Activated T-cell treated with anti-CD3 and anti-CD28 coated beads, Interleukin-2, amount 50 U/mL, for 4 hours (primary cell): ENCODE measurements at places on chromosomes 2 and 18.

DNA sequence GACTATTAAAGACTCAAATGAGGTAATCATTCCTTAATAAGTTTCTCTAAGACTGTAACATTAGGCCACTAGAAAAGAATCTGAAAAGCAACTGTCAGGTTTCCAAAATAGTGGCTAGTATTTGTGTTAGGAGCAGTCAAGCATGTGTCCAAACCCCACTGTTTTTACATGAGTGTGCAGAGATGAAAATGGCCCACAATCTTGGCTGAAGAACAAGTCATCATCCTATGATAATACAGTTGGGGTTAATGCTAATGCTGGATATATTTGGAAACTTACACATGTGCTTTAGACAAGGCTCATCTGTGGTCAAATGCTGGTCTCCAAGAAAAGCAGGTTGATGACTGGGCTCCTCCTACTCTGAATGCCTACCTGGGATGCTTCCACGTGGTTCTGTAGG, 73.6 kb downstream of the MAIP1 start:
- DNase-seq: no peak

- no peak for DNase-seq
Observed at GRCh38 chr2:235314371-235314930, 179.4 kb upstream of the AGAP1 start.

DNA sequence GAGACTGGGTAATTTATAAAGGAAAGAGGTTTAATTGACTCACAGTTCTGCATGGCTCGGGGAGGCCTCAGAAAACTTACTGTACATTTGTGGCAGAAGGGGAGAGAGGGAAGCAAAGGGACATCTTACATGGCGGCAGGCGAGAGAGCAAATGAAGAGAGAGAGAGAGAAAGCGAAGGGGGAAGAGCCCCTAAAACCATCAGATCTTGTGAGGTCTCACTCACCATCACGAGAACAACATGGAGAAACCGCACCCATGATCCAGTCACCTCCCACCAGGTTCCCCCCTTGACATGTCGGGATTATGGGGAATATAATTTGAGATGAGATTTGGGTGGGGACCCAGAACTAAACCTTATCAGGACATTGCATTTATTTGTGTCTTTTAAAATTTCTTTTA, 75.9 kb downstream of the ACSL3 start:
- no peak for DNase-seq

- no peak for DNase-seq
Observed at GRCh38 chr2:43332653-43333052, 106.2 kb upstream of the ZFP36L2 start.

DNA sequence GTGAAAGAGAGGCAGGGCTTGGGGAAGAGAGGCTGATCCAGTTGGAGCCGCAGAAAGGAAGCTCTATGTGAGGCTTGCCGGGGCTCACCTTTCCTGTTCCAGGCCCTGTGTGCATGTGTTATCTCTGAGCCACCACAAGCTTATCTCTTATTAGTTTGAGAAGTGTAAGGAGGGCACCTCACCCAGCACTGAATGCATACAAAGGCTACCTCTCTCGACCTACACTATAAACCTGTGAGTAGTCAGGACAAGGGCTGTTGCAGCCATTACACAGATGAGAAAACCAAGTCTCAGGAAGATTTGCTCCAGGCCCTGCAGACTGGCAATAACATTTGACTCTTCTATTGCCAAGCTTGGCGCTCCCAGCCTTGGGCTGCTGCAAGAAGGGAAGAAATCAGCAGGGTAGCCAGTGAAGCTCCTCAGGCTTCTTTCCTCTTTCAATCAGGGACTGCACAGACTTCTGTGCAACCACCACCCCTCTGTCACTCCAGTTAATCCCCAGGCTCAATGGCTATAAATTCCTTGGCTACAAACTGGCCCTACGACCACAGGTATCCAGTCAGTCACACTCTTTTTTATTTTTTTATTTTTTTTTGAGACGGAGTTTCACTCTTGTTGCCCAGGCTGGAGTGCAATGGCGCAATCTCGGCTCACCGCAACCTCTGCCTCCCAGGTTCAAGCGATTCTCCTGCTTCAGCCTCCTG, 73.8 kb downstream of the CLHC1 start:
- no peak for DNase-seq

GRCh38 chr18:53950545-53950944, 273.9 kb downstream of the MBD2 start:
- no peak for DNase-seq

- no peak for DNase-seq
Observed at GRCh38 chr2:15313657-15314056, 247.5 kb downstream of the NBAS start.

DNA sequence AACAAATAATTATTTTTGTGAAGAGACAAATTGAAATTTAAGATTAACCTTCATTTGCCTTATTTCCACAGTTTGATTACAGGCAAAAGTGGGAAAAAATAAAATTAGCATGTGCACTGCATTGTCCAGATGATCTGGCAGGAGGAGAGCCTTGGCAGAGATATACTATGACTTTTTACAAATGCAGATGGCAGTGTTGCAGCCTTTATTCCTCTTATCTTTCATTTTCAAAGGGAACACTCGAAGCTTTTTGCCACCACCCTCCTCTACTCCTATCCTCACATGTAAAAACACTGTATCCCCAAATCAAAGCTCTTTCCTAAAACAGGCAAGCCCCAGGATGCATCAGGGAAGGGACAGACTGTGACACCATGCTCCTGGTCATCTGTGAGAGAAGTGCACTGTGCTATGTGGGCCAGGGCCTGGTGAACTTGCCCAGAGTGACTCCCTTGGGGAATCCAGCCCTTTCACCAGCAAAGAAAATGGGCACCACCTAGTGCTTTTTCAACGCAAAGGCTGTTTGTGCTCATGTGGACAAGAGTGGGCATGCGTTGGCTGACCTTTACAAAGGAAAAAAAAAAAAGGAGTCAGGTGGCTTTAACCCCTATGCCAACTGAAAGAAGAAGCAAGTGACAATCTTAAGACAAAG, 74.7 kb upstream of the ETAA1 start:
- DNase-seq: no peak

DNA sequence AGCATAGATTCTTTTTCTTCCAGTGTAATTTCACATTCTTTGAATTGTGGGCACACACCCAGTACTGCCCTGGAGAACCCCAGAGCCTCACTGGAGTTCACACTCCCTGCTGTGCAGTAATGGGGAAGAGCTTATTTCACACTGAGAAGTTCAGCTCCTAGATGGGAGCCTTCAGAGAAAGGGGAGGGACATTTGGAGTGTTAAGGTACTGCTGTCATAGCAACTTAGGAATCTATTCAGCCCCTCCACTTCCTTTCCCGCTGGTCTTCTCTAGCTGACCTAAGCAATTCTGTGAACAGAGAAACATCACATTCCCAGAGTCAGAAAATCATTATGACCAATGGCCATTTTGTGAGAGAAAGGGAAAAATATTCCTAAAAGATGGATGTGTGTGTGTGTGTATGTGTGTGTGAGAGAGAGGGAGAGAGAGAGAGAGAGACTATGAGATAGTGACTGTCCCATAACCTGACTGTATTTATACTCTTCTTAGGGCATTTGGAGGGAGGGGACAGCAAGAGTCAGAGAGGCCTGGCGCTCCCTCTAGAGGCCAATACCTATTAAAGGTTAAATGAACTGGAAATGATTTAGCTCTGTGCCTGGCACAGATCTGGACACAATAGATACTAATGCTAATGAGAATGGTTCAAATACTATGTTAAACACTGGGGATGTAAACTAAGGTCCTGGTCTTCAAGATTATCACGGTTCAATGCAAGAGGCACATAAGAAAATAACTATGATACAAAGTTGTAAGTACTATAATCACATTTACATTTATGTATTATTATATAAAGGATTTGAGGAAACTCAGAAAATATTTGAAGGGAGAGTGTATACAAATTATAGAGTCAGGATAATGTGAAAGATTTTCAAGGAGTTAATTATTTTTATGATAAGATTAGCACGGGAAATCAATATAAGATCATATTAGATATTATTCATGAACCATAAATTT, 41.5 kb upstream of the RPE start:
- DNase-seq: peak; percentile 6

GRCh38 chr2:26537069-26537825, 59.3 kb upstream of the OTOF start:
- no peak for DNase-seq
